ENCODE measurements at places on chromosomes 6 and 20.

GRCh38 chr6:138007014-138007472, 100.2 kb downstream of the PERP start:
- no peak for DNase-seq

GRCh38 chr6:99979953-99980352, 14.1 kb downstream of the MCHR2 start:
- DNase-seq = no peak

DNA sequence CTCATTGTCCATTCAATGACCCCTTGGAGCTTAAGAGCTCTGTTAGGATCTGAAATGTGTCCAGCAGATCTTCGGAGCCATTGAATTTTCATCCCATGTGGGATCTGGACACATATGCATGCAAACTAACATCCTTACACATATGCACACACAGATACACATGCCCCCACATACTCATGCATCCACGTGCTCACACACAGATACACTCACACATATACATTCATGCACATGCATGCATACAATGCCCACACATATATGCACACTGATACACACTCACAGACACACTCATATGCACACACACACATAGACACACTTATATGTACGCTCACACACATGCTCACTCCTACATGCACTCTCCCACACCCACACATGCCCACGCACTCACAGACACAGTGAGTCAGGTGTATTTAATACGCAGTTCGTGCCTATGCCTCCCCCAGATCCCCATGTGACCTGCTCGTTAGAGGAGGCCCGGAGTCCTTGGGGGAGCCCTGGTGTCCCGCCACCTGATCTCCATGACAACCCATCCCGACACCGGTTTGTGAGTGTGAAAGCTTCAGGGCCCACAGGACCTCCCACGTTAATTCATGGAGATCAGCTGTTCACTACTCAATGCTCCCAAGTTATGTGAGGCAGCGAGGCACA, 121.9 kb upstream of the SULF2 start:
- DNase-seq = no peak

GRCh38 chr6:14333556-14334305, 216.2 kb downstream of the CD83 start:
- no peak for DNase-seq

DNA sequence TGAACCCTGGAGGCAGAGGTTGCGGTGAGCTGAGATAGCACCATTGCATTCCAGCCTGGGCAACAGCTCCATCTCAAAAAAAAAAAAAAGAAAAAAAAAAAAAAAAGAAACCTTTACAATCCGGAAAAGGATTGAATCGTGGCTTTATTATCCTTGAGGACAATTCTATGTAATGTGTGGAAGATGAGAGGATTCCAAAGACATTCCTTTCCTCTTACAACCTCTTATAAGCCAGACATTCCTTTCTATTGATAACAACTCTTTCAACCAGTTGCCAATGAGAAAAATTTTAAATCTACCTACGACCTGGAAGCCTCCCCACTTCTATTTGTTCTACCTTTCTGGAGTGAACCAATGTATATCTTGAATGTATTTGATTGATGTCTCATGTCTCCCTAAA, 91.2 kb upstream of the EEF1E1 start:
- DNase-seq = no peak

DNA sequence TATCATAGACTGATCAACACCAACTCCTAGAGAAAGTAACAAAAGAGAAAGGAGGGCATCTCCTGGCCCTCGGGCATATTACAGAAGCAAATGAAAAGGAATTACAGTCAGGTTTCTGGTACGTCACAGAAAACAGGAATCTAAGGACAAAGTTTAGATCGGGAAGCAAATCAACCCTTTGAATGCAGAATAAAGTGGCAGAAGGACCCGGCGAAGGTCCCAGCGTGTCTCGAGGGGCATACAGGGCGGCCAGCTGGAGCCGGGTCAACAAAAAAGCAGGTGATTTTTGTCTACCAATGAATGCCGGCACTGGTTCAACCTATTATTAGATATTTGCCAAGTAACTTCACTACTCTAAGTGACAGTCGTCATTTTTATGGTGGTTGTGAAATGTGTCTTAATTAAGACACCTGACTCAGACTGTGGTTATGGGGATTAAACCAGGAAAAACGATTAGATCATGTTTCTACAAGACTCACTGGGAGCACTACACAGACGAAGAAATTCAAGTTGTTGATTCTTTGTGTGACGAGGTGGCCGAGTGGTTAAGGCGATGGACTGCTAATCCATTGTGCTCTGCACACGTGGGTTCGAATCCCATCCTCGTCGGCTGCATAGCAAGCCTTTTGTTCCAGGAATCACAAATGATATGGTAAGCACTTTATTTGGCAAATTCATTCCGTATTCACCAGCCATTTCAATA, 12.4 kb upstream of the ZSCAN9 start:
- no peak for DNase-seq

DNA sequence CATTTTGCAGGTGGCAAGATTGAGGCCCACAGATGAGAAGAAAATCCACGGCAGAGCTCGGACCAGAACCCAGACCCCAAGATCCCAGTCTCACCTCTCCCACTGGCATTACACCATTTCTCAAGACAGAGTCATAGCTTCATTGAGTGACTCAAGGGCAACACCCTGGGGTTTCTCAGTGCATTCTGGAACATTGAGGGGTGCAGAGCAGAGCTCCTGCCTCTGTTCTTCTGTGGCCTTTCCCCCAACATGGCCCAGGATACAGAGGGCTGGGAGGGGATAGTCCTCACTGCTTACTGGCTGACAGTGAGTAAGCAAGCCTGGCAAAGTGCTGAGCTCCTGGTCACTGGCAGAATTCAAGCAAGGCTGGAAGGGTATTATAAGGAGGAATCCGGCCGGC, 74.0 kb downstream of the MDGA1 start:
- DNase-seq = no peak

DNA sequence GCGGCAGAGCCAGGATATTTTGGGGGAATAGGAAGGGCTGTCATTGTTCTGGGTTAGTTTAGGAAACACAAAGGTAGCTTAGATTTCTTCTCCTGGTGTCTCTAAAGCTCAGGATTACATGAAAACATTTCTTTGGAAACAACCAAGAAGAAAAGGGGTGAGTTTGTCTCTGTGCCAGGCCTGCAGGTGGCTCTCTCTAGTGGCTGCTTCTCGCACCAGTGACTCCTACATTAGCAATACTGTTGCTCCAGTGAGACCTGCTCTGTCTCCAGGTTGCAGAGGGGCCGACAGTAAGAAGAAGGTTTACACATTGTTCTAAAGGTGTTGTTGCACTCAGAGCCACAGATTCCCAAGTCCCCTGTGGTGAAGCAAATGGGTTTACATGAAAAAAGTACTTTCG, 104.6 kb upstream of the GLP1R start:
- no peak for DNase-seq
